ENCODE measurements at places on chromosomes 16 and 17.

- peak within 1 kb of the TSS; percentile 92 for H3K4me3 ChIP-seq
- H3K27ac ChIP-seq: peak within 1 kb of the TSS; percentile 100
- peaks cover 3% of the 10 kb centered on the region for H3K36me3 ChIP-seq
- peaks cover 37% of the 10 kb centered on the region for H3K4me1 ChIP-seq
- peak; percentile 89 for DNase-seq
Observed at GRCh38 chr17:17237026-17237799, at the start of gene FLCN. Gene FLCN (minus strand): TSS chr17:17237168. CDS start chr17:17228137, 9,031 bp downstream.

GRCh38 chr17:55334285-55334684 lies 69.5 kb downstream of the HLF start:
- no peak overlapping the region for H3K4me3 ChIP-seq
- H3K27me3 ChIP-seq: no peaks in the 10 kb centered on the region
- H3K27ac ChIP-seq: no peak overlapping the region

- H3K36me3 ChIP-seq: no peaks in the 10 kb centered on the region
- H3K27ac ChIP-seq: no peak within 1 kb of the TSS
- H3K4me3 ChIP-seq: no peak within 1 kb of the TSS
- no peak for DNase-seq
- no peaks in the 10 kb centered on the region for H3K27me3 ChIP-seq
Observed at GRCh38 chr17:7355053-7355452, at the start of gene TMEM95. Gene TMEM95 (plus strand): TSS chr17:7355156. CDS start chr17:7355205, 49 bp downstream.

DNA sequence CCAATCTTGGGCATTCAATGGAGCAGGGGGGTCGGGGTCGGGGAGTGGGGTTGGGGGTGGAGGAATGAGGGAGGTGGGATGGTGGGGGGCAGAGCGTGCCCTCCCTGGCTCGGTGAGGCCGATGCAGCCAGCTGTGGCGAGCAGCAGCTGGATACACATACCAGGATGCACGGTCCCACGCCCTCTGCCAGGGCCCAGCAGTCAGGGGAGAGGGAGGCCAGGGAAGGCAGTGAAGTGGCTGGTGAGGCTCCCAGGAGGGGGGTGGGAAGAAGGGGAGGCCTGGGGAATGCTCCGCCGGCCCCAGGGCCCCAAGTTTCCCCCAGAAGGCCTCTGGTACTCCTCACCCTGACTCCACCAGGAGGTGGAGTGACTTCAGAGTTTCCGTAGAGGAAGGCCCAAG lies 77.6 kb upstream of the LHX1 start:
- no peaks in the 10 kb centered on the region for H3K36me3 ChIP-seq
- no peaks in the 10 kb centered on the region for H3K4me1 ChIP-seq
- H3K4me3 ChIP-seq: no peak overlapping the region

- H3K27ac ChIP-seq: peak overlapping the region; percentile 49
- no peaks in the 10 kb centered on the region for H3K36me3 ChIP-seq
- no peak for DNase-seq
Observed at GRCh38 chr17:80257716-80258213, 2.9 kb upstream of the RNF213 start.

- no peaks in the 10 kb centered on the region for H3K4me1 ChIP-seq
- no peak for DNase-seq
- no peaks in the 10 kb centered on the region for H3K27me3 ChIP-seq
- no peak overlapping the region for H3K27ac ChIP-seq
Observed at GRCh38 chr16:6059671-6060070, 962.1 kb upstream of the EEF2KMT start.

- H3K4me1 ChIP-seq: peaks cover 15% of the 10 kb centered on the region
- H3K27me3 ChIP-seq: no peaks in the 10 kb centered on the region
- no peak for DNase-seq
- no peak overlapping the region for H3K4me3 ChIP-seq
- no peak overlapping the region for H3K27ac ChIP-seq
- H3K36me3 ChIP-seq: peaks cover 8% of the 10 kb centered on the region
Observed at GRCh38 chr17:57968456-57968855, 13.2 kb upstream of the CUEDC1 start.

DNA sequence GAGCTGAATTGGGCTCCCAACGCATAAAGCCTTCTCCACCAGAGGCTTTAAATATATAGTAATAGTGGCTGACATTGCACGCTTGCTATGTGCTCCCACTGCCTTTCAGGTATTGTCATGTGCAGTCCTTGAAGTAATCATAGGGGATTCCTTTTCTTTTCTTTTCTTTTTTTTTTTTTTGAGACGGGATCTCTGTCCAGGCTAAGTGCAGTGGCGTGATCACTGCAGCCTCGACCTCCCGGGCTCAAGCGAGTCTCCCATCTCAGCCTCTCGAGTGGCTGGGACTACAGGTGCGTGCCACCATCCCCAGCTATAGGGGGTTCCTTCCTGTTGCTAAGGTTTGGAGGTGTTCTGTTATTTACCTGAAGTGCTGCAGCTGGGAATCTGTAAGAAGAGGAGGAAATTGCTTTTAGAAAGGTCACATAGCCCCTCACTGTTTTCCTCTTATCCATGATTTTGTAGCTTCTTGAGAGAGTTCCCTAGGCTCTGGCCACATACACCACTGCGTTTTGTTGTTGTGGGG lies 845 bp downstream of the RPL27 start:
- DNase-seq: no peak
- H3K27me3 ChIP-seq: no peaks in the 10 kb centered on the region
- H3K4me1 ChIP-seq: peaks cover 4% of the 10 kb centered on the region
- peaks cover 2% of the 10 kb centered on the region for H3K36me3 ChIP-seq

DNA sequence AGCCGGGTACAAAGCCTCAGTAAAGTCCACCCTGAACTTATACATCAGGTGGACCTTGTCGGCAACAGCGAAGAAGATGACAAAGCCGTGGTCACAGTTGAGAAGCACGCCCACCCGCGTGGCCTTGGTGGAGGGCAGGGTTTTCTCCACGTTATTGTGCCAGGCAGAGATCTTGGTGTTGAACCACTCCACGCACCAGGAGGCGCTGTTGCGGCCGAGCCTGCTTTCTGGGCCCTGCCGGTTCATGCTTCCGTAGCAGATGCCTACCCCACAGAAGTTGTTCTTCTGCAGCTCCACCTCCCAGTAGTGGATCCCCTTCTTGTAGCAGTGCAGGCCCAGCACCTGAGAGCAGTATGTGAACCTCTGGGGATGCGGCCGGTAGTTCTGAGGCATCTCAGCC lies 22.1 kb downstream of the TRIM25 start:
- H3K27ac ChIP-seq: no peak overlapping the region
- DNase-seq: peak; percentile 63
- H3K4me1 ChIP-seq: no peaks in the 10 kb centered on the region
- H3K4me3 ChIP-seq: no peak overlapping the region

- peak overlapping the region; percentile 93 for H3K4me3 ChIP-seq
- H3K27ac ChIP-seq: peak overlapping the region; percentile 90
- H3K4me1 ChIP-seq: peaks cover 20% of the 10 kb centered on the region
- DNase-seq: no peak
Observed at GRCh38 chr17:42833767-42834422, 698 bp downstream of the PSME3 start.

- DNase-seq: no peak
- H3K4me3 ChIP-seq: no peak overlapping the region
- H3K36me3 ChIP-seq: no peaks in the 10 kb centered on the region
- no peak overlapping the region for H3K27ac ChIP-seq
Observed at GRCh38 chr16:26550111-26550610, 516.6 kb upstream of the C16orf82 start.

DNA sequence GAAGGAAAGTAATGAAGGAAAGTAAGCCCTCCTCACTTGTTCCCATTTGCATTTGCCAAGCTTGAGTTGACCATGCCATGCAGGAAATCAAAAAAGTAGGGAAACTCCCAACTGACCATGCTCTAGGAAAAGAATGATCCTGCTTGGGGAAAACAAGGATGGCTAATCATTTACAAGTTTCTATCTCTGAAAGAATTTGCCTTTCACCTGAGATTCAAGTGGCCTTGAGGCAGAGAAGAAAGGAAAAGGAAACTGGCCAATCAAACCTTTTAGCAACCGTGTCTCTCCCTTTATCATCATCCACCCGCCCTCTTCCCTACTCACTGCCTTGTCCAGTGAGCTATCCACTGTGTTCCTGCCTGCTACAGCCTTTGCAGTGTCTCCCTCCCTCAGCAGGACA lies 757.2 kb upstream of the SOX9 start:
- no peak overlapping the region for H3K27ac ChIP-seq
- H3K36me3 ChIP-seq: no peaks in the 10 kb centered on the region
- no peaks in the 10 kb centered on the region for H3K27me3 ChIP-seq
- H3K4me1 ChIP-seq: no peaks in the 10 kb centered on the region
- no peak overlapping the region for H3K4me3 ChIP-seq
- DNase-seq: no peak

- H3K4me1 ChIP-seq: peaks cover 95% of the 10 kb centered on the region
- peak overlapping the region; percentile 69 for H3K4me3 ChIP-seq
- H3K27ac ChIP-seq: peak overlapping the region; percentile 98
- no peaks in the 10 kb centered on the region for H3K27me3 ChIP-seq
Observed at GRCh38 chr17:40322358-40323315, 13.7 kb downstream of the RARA start.

GRCh38 chr17:4509923-4510617 lies 11.4 kb downstream of the SPNS2 start:
- H3K4me3 ChIP-seq: peak overlapping the region; percentile 42
- DNase-seq: no peak
- H3K4me1 ChIP-seq: peaks cover 2% of the 10 kb centered on the region
- no peaks in the 10 kb centered on the region for H3K27me3 ChIP-seq

DNA sequence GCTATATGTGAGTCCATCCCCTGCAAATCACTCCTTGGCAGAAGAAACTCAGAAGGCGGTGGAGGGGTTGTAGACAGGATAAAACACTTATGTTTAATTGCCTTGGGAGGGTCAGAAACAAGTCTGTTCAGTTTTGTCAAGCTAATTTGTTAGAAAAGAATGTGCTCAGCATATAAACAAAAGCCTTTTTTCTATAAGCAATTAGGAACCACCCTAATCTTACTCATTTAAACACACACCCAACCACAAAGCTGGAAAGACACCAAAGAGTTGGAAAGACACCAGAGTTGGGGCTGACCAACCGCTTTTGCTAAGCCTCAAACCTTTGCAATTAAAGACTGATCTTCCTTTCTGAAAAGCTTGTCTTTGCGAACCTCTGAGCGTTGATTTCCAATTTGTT lies 439.2 kb upstream of the ERCC4 start:
- no peak for DNase-seq
- no peaks in the 10 kb centered on the region for H3K4me1 ChIP-seq
- no peak overlapping the region for H3K27ac ChIP-seq
- no peak overlapping the region for H3K4me3 ChIP-seq

DNA sequence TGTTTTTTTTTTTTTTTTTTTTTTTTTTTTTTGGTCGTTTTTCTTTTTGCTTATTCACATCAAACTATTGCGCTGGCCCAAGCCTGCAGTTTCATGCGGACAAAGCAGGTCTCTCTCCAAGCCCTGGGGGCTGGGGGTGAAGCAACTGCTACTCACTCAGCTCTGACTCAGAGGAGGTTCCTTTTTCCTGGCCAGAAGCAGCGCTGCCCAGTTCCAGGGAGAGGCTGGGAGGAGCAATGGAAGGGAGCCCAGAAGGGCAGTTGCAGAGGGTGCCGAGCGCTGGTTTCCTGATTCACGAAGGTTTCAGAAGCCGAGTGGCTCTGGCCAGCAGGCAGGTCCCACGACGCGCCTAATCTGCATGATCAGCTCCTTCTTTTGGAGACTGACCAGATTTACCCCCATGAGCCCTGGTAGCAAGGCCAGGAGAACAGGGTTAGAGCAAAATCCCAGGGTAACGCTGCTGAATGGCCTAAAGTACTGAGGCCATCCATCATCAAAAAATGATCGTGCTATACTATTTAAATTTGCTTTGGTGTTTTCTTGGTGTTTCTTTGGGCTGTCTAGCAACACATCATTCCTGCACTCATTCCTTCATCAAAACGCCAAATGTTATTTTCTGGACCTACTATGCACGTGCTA lies 144.7 kb upstream of the SOX9 start:
- H3K27ac ChIP-seq: no peak overlapping the region
- no peak for DNase-seq
- no peak overlapping the region for H3K4me3 ChIP-seq

GRCh38 chr16:11675561-11676511 lies 7.6 kb downstream of the SNN start:
- peaks cover 20% of the 10 kb centered on the region for H3K4me1 ChIP-seq
- H3K27ac ChIP-seq: no peak overlapping the region
- no peak overlapping the region for H3K4me3 ChIP-seq

DNA sequence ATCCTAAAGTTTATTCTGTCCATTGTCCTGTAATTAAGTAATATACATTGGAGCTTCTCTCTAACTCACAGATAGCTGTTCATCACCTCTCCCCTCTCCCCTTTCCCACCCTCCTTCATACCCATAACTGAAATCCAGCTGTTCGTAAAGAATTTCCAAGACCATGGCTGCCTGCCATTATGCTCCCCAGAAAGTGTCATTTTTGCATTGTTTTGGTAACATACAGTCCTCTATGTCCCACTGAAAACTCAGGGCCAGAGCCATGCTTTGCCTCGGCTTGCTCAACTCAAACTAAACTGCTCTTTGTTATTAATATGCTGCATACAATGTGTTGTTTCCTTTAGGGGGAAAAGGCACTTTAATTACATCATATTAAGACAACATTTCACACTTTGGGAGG lies 132.0 kb downstream of the MRTFB start:
- DNase-seq: no peak
- no peaks in the 10 kb centered on the region for H3K36me3 ChIP-seq
- no peak overlapping the region for H3K27ac ChIP-seq
- H3K27me3 ChIP-seq: no peaks in the 10 kb centered on the region
- no peak overlapping the region for H3K4me3 ChIP-seq

DNA sequence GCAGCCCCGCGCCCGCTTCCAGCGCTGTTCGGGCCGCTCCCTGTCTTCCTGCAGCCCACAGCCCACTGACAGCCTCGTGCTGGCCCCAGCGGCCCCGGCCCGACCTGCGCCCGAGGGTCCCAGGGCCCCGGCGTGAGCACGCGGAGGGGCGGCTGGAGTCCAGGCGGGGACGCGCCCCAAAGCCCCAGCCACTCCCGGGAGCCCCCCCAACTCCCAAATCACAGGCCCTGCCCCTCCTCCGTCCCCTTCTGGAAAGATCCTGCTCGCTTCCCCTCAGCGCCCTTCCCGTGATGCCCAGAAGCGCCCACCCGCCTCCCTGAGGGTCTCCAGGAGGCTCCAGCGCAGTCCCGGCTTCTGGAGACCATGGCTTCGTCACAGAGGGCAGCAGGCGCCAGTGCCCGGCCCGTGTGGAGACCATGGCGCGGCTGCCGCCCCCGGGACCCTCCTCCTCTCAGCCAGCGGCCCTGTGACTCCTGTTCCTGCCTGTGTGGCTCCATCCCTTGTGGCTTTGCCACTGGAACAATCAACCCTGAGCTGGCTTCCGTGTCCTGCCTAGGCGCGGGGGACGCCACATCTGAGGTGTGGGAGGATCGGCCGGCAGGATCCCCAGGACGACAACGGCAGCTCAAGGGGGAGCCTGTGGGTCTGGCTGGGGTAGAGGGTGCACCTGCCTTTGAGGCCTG lies 3.9 kb downstream of the UTS2R start:
- no peak overlapping the region for H3K27ac ChIP-seq
- peaks cover 30% of the 10 kb centered on the region for H3K4me1 ChIP-seq
- peak overlapping the region; percentile 19 for H3K4me3 ChIP-seq
- H3K36me3 ChIP-seq: no peaks in the 10 kb centered on the region
- peaks cover 6% of the 10 kb centered on the region for H3K27me3 ChIP-seq
- no peak for DNase-seq

DNA sequence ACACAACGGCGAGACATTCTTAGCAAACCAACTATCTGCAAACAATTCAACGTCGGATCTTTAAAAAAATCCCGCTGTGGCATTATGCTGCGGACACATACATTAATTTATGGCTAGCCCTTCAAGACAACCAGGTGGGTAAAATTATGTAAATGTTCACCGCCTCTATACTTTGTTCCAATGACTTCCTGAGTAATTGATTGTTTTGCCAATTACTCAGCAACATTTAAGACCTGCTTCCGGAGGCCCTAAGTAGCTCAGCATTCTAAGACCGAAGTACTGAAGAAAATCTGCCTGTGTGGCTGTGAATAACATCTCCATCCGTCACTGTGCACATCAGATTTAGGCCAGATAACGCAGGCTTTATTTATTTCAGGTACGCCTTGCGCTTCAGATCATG lies 23.3 kb downstream of the QPRT start:
- H3K36me3 ChIP-seq: no peaks in the 10 kb centered on the region
- peak; percentile 81 for DNase-seq
- H3K27ac ChIP-seq: no peak overlapping the region

Data from common myeloid progenitor, CD34-positive (primary cell).